ENCODE measurements at places on chromosomes 6 and 20. TPM values are rescaled to one million over a fixed set of nuclear protein-coding genes. Genes with fewer than 3 reads are reported as not detected.

DNA sequence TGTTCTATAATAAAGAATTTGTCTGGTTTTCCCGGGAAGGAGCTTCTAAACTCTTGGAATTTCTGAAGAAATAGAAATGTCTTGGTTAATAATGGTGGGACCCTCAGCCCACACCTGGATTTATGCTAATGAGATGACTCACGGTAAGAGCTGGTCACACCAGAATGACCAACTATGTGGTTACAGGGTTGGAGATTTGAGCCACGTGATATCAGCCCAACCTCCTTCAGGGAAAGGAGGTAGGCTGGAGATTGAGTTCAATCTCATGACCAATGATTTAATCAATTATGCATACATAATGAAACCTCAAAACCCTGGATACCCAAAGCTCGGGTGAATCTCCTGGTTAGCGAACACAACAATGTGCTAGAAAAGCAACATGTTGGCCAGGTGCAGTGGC lies 22.1 kb upstream of the CDKN1A start:
- no peak for DNase-seq
- H3K27ac ChIP-seq: no peak overlapping the region
- no peak overlapping the region for H3K4me3 ChIP-seq

DNA sequence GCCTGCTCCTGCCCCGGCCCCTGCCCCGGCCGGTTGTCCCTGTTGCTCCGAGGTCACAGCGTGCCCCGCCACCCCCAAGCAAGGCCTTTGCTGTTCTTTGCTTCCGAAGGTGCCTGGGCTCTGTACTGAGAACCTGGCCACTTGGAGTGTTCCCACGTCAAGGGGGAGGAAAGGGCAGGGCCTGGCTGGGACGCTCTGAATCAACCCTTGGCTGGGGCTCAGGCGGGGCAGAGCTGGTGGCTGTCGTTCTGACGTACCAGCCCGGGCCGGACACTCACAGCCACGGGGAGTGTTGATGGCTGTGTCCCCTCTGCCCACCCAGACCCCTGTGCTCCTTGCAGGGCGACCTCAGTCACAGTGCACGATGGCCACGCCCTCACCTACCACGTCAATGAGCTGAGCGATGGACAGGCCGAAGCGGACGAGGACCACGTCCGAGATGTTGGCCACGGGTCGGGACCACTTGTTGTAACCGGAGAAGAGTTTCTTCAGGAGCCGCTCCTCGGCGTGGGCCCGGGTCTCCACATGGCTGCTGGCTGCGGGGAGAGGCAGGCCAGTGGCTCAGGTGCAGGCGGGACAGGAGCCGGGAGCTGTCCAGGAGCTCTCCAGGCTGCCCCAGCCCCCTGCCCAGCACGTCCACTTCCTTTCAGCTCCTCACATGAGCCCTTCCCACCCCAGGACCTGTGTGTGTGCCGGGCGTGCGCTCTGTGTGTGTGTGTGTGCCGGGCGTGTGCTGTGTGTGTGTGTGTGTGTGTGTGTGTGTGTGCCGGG lies 1.8 kb downstream of the CHRNA4 start:
- no peak overlapping the region for H3K4me3 ChIP-seq
- no peak for DNase-seq
- no peak overlapping the region for H3K27ac ChIP-seq
- no peaks in the 10 kb centered on the region for H3K36me3 ChIP-seq
- H3K27me3 ChIP-seq: no peaks in the 10 kb centered on the region

DNA sequence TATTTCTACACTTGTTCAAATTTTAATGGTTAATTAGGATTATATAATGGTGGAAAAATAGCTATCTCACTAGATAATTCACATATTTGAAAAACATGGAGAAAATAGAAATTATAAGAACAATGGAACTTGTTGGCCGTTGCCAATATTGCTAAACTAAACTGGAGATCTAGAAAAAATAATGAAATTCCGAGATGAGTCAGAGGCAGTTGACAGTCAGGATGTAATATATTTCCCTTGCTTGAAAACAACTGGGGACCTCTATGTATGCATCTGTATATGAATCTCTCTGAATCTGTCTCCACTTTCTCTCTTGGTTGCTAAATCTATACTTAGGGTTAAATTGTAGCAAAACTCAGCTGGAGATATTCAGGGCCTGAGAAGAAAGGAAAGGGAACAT lies 1108.2 kb upstream of the GJE1 start:
- no peak overlapping the region for H3K4me3 ChIP-seq
- H3K27ac ChIP-seq: no peak overlapping the region
- H3K4me1 ChIP-seq: no peaks in the 10 kb centered on the region
- H3K27me3 ChIP-seq: no peaks in the 10 kb centered on the region
- no peaks in the 10 kb centered on the region for H3K36me3 ChIP-seq

- DNase-seq: no peak
- H3K4me1 ChIP-seq: no peaks in the 10 kb centered on the region
- no peaks in the 10 kb centered on the region for H3K27me3 ChIP-seq
Measured at GRCh38 chr20:14698125-14698524, 360.7 kb upstream of the FLRT3 start.

DNA sequence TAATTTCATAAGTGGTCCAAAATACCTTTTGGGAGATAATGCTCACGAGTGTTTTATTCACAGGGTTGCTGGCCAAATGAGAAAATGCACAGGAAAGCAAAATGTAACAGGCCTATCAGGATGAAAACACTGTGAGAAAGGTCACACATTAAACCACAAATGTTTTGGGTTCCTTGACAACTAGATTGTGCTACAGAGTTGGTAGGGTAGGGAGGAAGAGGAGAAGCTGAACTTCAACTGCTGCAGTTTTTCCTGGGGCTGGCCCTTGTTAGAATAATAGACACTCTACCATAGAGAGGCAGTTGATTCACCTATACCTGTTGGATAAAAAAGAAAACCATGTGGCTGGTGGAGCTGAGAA lies 28.1 kb upstream of the PAQR8 start:
- no peaks in the 10 kb centered on the region for H3K27me3 ChIP-seq
- H3K36me3 ChIP-seq: no peaks in the 10 kb centered on the region
- H3K27ac ChIP-seq: peak overlapping the region; percentile 46
- peaks cover 66% of the 10 kb centered on the region for H3K4me1 ChIP-seq
- peak; percentile 59 for DNase-seq
- H3K4me3 ChIP-seq: peak overlapping the region; percentile 28

GRCh38 chr20:24960861-24961260 lies 11.8 kb downstream of the CST7 start:
- peaks cover 84% of the 10 kb centered on the region for H3K4me1 ChIP-seq
- H3K36me3 ChIP-seq: peaks cover 50% of the 10 kb centered on the region
- H3K4me3 ChIP-seq: no peak overlapping the region
- peak overlapping the region; percentile 90 for H3K27ac ChIP-seq
- DNase-seq: peak; percentile 82

GRCh38 chr20:49392745-49393144 lies 89.7 kb downstream of the KCNB1 start:
- H3K36me3 ChIP-seq: no peaks in the 10 kb centered on the region
- no peak for DNase-seq
- no peaks in the 10 kb centered on the region for H3K4me1 ChIP-seq
- H3K27ac ChIP-seq: no peak overlapping the region

GRCh38 chr6:127300411-127300810 lies 33.7 kb downstream of the RNF146 start:
- no peak for DNase-seq
- no peaks in the 10 kb centered on the region for H3K36me3 ChIP-seq
- no peak overlapping the region for H3K4me3 ChIP-seq
- no peaks in the 10 kb centered on the region for H3K27me3 ChIP-seq
- no peak overlapping the region for H3K27ac ChIP-seq

DNA sequence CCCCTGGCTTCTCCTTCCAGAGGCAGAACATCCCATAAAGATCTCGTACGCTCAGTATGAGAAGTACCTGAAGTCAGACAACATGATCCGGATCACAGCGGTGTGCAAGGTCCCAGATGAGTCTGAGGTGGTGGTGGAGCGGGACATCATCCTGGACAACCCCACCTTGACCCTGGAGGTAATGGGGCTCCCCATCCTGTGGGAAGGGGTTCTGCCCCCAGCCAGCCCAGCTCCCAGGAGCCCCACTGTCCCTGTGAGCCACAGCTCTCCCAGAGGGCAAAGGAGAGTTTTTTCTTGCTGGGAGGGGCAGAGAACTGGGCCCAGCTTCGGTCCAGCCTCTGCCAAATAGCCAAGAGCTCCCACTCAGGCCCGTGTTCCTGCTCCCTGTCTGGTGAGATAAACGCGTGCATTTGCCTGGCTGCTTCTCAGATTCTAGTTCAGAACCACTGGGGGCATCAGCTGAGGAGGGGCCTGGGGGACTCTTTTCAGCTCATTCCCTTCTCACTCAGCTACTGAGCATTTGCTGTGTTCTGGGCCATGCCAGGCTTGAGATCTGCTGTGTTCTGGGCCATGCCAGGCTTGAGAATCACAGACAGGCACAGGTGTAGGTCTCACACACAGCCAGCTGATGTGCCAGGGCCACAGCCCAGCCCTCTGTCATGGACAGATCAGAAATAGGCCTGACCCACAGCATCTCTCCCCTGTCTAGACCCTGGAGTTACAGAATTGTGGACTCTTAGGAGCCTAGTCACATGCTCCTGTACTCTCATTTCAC lies 39.5 kb downstream of the TGM3 start:
- H3K27me3 ChIP-seq: no peaks in the 10 kb centered on the region
- DNase-seq: no peak
- no peaks in the 10 kb centered on the region for H3K4me1 ChIP-seq
- no peak overlapping the region for H3K4me3 ChIP-seq
- H3K36me3 ChIP-seq: no peaks in the 10 kb centered on the region

DNA sequence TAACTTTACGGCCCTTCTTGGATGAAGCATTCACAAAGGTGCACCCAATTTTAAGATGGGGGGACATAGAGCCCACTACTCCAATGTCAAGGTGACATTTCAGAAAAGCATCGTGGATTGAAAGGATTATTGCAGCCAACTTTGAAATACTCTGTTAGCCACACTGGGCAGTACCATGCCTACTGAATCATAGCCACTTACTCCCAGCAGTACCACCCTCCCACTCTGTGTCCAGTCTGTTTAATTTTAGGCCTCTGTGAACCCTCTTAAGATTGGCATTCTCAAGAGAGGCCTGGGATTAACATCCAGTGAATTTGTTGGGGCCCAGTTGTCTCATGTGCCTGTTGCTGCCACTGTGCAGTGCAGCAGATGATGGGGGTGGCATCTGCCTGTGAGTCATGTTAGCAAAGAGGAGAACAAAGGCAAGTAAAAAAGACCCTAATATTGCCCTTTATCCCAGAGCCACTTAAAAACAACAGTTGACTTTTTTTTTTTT lies 11.2 kb upstream of the HDAC2 start:
- DNase-seq: no peak
- no peaks in the 10 kb centered on the region for H3K27me3 ChIP-seq
- H3K36me3 ChIP-seq: no peaks in the 10 kb centered on the region
- no peak overlapping the region for H3K4me3 ChIP-seq

GRCh38 chr6:109662192-109662591 lies 28.8 kb downstream of the AK9 start:
- no peak overlapping the region for H3K27ac ChIP-seq
- H3K4me3 ChIP-seq: no peak overlapping the region
- DNase-seq: no peak
- no peaks in the 10 kb centered on the region for H3K27me3 ChIP-seq
- no peaks in the 10 kb centered on the region for H3K4me1 ChIP-seq

LHFPL5 gene
- polyA plus RNA-seq: not detected

AIF1 gene
- 33.2 TPM for polyA plus RNA-seq

EPHA7 gene
- polyA plus RNA-seq: not detected

IL20RA gene
- not detected for polyA plus RNA-seq

OTOR gene
- not detected for polyA plus RNA-seq
